ENCODE measurements at places on chromosomes 2 and 18.

DNA sequence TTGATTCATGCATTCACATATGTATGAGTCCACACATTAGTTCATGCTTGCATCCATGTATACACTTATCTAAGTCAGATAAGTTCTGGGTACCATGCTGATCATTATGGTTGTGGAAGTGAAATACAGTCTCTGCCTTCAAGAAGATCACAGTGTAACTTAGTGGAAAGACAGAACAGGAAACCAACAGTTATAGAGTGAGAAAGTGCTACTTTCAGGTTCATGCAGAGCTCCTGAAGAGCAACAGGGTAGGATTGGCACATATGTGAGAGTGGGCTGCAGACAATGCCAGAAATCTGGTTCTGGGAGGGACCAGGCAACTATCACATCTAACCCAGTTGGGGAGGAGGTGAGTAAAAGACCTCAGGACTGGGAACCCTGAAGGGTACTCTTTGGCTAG lies 35.4 kb upstream of the PGAP1 start:
- no peak for DNase-seq

- no peak for DNase-seq
Observed at GRCh38 chr18:52220062-52220591, 119.9 kb upstream of the DCC start.

DNA sequence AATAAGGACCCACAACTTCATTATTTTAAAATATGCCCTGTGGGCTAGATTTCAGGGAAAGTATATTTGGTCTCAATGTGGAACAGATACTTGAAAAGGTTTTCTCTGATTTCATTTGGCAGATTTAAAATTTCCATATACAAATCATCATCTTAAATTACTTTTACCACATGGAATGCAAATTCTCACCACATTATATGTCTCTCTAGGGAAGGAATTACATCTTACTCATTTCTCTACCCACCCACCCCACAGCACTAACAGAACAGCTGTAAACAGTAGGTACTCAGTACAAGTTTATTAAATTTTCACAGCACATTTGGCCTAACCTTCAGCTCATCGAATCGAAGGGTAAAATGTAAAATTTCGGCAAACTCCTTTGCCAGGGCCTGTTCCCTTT lies 104.0 kb downstream of the CYRIA start:
- no peak for DNase-seq

GRCh38 chr2:231425291-231425810 lies 29.8 kb downstream of the B3GNT7 start:
- DNase-seq, result no peak

DNA sequence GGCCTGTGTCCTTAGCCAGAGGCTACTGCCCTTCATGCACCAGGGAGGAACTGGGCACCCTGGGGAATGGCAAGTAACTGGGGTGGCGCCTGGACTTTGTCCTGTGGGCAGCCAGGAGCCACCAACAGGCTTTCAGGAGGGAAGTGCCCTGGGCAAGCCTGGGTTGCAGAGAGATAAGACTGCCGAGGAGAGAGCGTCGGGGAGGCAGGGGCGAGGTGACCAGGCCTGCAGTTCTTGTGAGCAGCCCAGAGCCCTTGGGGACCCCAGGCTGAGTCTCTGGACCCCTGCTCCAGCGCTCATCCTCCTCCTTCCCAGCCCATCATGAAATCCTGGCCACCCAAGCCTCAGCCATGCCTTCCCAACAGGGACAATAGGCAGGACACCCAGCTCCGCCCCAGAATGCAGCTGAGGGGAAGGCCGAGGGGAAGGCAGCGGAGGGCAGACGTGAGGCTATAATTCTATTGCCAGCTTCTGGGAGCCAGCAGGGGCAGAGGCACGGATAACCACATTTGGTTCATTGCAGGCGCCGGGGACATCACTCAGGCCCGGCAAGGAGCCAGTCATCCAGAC lies 25.1 kb downstream of the ADRA2B start:
- peak; percentile 13 for DNase-seq

- DNase-seq, result no peak
Observed at GRCh38 chr18:13623871-13624270, 102.5 kb downstream of the FAM210A start.

DNA sequence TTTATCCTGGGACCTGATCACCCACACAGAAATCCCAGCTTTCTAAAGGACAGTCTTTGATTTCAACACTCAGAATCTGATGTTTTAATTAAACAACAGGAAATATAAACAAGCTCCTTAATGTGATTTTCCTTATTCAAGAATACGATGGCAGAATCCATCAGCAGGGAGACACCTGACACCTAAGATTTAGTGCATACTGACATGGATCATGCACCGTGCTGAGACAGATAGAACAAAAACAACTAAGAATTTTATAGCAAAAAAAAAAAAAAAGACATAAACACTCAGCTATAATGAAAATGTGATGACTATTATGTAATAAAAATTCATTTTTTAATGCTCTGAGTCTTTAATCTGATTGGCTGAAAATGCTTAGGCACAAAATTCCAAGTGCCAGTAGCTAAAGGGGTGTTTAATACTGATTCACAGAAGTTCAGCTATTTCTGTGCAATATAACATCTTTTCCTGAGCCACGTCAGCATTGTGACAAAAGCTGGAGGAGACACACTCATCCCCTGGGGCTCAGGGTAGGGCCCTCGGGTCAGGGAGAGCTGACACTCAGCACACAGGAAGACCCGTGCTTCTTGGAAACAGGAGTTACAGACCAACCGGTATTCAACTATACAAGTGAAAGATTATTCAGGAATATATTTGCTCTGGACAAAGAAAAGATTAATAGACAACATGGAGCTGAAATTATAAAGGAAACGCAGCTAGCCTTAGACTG lies 247.4 kb downstream of the FBXO15 start:
- no peak for DNase-seq

GRCh38 chr18:45854036-45854586 lies 28.6 kb downstream of the SIGLEC15 start:
- DNase-seq, result no peak

- peak; percentile 72 for DNase-seq
Observed at GRCh38 chr2:12106440-12107080, 360.1 kb downstream of the LPIN1 start.

DNA sequence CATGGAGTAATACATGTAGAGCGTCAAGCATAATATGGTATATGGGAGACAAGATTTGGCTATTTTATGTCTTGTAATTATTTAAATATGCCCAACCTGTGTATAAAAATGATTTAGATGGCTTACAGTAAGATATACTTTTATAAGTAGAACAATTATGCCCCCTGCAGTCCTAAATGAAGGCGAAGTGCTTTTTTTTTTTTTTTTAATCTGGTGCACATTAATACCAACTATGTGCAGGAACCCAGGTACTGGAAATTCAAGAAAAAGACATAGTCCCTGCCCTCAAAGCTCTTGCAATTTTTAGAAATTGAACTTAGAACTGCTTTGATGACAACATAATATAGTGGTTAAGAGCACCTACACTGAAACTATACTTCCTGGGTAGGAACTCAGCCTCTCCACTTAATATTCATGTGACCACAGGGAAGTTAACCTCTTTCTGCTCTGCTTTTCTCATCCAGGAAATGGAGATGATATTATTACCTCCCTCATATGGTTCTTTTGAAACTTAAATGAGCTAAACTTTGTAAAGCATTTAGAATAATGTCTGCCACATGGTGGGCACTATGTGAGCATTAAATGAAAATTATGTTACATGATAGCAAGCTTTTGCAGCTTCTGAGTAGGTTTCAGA lies 38.1 kb downstream of the AFTPH start:
- no peak for DNase-seq

- no peak for DNase-seq
Observed at GRCh38 chr2:5700551-5700950, 8.4 kb downstream of the SOX11 start.

GRCh38 chr2:178473373-178473772 lies 5.0 kb downstream of the FKBP7 start:
- DNase-seq, result no peak

DNA sequence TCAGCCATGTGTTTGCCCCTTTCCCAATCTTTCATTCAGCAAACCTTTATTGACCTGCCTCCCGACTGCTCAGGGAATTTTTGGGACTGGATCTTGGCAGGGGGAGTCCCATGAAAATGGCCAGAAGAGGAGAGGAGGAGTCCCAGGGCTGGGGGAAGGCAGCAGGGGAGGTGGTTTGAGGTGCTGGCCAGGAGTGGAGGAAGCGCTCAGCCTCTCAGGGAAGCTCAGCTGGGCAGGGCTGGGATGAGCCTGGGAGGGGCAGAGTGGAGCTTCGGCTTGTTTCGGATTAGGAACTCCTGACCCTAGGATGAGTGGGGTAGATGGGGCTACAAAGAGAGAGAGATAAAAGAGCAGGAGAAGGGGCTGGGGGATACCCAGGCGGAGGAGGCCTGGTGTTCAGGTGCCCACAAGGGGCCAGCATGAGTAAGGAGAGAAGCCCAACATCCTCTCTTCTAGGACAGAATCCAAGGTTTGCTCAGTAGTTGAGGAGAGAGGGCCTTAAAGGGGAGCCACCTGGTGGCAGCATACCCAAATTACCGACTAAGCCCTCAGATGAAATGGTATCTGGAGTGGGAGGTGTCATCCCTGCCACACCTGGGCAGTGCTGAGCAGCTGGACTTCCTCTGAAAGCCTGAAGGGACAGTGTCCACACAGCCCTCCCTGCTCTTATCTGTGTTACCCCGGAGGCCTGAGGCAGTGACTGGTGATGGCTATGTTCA lies 91.1 kb downstream of the INHBB start:
- DNase-seq, result peak; percentile 41

- DNase-seq, result no peak
Observed at GRCh38 chr2:15894481-15895144, 45.7 kb upstream of the MYCN start.

- no peak for DNase-seq
Observed at GRCh38 chr2:61949714-61950560, 44.5 kb downstream of the COMMD1 start.

GRCh38 chr18:12645751-12646203 lies 12.1 kb downstream of the SPIRE1 start:
- DNase-seq, result peak; percentile 76

- DNase-seq, result no peak
Observed at GRCh38 chr2:175523001-175523400, 341.5 kb upstream of the ATP5MC3 start.

DNA sequence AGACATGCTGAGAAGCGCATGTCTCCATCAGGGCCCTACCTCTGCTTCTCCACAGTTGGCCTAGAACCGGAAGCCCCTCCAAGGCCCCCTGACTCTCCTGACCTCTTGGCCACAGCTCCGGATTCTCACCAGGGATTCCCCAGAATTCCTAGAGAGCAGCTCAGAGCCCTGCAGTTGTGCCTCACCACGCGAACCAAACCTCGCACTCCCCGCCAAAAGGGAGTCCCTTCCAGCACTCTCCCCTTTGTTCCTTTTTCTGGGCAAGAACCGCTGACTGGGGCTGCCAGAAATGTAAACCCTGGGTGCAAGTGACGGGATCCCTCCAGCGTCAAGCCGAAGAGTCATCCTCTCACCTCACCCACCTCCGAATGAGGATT lies 36.7 kb downstream of the AFF3 start:
- no peak for DNase-seq

DNA sequence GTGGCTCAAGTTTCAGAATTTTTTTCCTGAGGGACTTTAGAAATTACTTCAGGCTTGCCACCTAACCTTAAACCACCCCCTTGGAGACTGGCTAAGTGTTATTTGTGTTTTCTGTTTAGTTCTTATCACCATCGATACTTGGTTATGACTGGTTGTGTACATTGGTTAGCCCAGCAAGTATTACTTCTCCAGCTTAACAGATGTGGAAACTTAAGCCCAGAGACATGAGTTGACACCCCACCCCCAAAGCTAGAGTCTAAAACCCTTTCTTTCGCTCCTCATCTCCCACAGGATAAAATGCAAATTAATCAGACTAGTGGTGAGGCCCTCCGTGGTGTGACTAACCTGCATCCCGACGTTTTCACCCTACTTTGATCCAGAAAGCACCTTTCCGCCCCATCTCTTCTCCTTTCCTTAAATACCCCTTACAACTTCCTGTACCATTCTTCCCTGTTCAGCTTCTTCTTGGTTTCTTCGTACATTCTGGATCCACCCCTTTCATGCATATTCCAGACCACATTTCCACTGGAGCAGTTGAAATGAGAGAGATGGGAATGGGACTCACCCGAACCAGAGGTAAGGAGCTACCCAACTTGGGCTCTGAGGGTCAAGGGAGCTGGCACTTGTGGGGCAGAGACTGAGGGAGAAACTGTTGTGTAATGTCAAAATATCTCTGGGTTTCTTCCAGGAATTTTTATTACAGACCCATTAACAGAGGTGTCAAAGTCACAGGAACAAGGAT lies 819 bp upstream of the MAP3K2 start:
- no peak for DNase-seq

GRCh38 chr2:119378566-119378965 lies 11.8 kb downstream of the DBI start:
- no peak for DNase-seq

- no peak for DNase-seq
Observed at GRCh38 chr2:215797676-215798075, 215.7 kb downstream of the MREG start.

GRCh38 chr2:24409700-24410556 lies 49.6 kb upstream of the ITSN2 start:
- DNase-seq, result peak; percentile 34

GRCh38 chr2:21299411-21299810 lies 175.6 kb downstream of the TDRD15 start:
- no peak for DNase-seq
